ENCODE measurements at places on chromosomes 4 and X.

DNA sequence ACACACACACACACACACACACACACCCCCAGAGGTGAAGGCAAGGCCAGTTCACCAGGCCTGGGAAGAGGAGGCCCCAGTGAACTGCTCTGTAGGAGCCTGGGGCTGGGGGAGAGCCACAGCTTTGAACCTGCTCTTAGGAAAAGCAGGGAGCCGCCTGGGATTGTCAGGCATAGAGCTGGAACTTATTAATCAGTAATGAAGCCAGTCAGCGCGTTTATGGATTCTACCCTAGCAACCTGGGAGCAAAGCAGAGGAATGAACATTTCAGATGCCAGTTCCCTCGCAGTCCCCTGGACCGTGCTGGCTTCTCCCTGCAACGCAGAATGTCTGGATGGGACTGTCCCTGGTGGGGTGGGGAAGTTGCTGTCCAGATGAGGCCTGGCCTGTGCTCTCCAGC lies 45.3 kb upstream of the DDX3X start:
- DNase-seq, result no peak

GRCh38 chr4:23881674-23882337 lies 8.0 kb downstream of the PPARGC1A start:
- no peak for DNase-seq

DNA sequence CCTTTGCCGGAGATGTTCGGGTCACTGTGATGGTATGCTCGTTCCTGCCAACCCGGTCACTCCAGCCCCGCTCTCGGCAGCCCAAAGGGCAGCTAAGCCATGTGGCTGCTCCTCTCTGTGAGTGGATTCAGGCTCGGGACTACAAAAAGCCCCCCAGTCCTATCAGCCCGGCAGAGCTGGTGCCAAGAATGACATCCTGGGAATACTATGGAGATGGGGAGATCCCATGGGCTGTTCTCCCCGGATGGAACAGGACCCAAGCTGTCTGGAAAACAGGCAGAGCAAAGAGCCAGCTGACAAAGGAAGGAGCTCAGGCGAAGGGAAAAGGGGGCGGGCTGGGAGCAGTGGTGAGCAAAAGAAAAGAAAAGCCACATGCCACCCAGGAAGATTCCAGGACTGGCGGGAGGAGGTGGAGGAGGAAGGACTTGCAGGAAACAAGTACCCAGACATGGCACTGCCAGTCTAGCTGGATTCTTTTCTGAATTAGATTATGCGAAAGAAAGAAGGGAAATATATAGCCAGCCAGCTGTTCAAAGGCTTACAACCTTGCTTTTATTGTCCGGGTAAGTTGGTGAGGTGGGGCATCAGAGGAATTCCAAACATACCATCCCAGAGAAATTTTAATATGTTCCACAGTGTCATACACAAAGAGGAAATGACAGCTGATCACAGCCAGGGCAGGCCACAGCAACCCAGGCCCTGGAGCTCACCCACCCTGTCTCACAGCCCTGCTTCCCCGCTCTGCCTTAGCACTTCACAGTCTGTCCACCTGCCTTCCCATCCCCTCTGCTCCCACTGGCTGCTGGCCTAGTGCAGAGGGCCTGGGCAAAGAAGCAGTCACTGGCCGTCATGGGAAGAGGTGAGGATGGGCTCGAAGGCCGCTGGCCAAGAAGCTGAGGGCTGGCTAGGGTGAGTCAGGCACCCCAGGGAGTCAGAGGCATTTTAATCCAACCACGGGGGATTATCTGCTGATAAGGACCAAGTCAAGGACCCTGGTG lies 3.4 kb downstream of the NDP start:
- DNase-seq, result no peak

- DNase-seq, result no peak
These were observed 26.4 kb downstream of the NOP14 start for GRCh38 chr4:2936773-2937145.
